ENCODE measurements at places on chromosomes 5 and 9.

DNA sequence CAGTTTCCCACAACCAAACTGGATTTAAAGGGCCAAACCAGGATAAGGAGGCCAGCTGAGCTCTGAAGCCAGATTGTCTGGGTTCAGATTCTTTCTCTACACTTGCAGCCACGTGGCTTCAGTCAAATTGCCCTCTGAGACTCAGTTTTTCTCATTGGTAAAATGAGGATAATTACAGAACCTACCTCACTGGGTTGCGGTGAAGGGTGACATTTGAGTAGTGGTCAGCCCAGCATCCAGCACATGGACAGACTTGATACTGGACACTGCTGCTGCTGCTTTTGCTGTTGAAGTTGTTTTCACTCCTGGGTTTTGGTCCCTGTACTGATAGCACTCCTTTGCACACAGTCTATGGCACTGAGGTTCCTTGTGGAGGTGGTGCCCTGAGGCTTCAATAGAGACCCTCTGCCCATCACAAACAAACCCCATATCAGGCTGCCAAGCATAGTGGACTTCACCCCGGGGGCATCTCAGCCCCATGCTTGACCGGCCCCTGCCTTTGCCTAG, 25.7 kb upstream of the CDKN2AIPNL start:
- no peak for DNase-seq

GRCh38 chr9:132630811-132631210, 39.0 kb downstream of the DDX31 start:
- DNase-seq, result no peak

DNA sequence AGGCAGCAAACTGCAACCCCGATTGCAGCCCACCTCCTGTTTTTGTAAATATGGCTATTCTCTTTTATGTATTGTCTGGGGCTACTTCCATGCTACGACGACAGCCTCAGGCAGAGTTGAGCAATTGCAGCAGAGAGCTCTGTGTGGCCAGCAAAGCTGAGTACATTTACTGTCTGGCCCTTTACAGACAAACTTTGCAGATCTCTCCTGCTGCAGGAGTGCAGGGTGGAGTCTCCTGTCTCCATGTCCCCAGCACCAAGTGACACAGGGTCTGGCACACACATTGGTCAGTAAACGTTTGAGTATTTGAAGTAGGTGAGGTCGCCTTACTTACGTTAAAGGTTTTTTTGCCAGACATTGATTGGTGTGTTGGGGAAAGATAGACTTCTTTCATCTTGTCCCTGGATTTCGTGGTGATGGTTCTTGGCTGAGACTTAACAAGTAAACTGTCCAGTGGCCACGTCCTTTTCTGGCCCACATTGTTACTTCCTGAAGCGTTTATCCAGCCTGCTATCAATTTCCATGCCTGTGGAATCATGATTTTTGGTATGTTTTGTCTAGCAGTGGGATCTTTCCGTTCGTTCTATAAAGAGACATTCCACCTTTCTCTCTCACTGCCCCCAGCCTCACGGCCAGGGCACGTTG, 27.2 kb downstream of the PRRC2B start:
- DNase-seq, result no peak

- DNase-seq, result no peak
Observed at GRCh38 chr9:785997-786396, 55.5 kb upstream of the DMRT1 start.

GRCh38 chr9:35415402-35416097, 74.4 kb upstream of the RUSC2 start:
- no peak for DNase-seq

- DNase-seq, result peak; percentile 82
Observed at GRCh38 chr5:31987985-31988710, 186.0 kb downstream of the GOLPH3 start.

GRCh38 chr9:120107138-120107537, 472.8 kb downstream of the CDK5RAP2 start:
- no peak for DNase-seq

Data from smooth muscle cell of the brain vasculature (primary cell).